Chondrocyte (in vitro differentiated cells): ENCODE measurements at places on chromosomes 6 and 20. TPM values are rescaled to one million over a fixed set of nuclear protein-coding genes. Genes with fewer than 3 reads are reported as not detected.

DNA sequence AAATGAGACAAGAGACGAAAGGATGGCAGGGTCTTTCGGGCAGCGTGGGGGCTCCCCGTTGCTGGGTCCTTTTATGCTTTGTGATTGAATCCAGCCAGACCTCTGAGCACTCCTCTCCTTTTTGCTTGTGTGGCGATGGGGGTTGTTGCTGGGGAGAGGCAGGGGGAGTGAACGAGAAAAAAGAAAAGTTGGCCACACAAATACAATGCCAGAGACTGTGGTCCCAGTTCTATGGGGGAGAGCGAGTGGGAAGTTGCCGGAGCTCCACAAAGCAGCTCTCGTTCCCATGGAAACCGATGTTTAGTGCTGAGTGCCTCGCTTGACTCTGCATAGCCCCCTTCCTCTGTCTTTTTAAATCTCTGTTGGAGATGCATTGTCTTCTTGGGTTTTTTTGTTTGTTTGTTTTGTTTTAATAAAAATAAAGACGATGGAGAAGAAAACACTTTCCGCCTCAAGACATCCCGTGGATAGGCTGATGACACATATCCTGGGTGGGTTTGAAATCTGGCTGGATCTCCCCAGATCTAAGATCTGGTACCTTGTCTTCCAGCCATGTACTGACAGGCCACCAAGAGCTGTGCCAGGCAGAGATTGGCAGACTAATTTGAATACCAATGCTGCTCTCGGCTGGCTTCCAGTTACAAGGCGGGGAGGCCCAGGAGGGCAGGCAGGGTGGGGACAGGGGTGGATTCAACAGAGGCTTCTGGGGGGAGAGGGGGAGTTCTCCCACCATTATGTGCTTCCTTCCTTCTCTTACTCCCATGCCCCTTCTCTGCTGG, 529.3 kb downstream of the QKI start:
- DNase-seq = no peak

Gene FOXF2
- 0.12 to 0.68 TPM in 2 of 3 replicates, not detected in the other for total RNA-seq

DNA sequence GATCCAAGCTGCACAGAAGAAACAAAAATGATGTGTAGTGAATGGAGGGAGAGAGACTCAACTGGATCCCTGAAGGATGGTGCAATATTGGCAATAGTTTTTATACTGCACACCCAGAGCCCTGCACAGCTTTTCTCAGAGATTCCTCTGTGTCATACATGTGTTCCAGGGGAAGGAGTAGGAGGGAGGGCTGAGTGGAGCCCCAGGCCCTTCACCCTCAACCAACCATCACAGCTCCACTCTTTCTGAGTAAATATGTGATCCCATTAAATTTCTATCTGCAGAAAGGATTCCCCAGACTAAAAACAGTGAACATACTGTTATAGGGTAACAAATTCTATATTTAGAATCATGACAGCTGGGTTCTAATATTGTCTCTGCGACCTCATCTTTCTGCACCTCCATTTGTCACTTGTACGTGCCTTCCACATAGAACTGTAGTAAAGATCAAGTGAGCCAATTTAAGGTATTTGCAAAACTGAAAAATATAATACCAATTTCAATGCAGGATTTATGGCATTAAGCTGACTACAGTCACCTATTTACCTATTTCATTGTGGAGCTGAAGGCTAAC, 421.4 kb upstream of the NRSN1 start:
- no peak for DNase-seq

GRCh38 chr20:51573576-51574243, 31.2 kb upstream of the NFATC2 start:
- DNase-seq = no peak

Gene TSHZ2
- total RNA-seq = 0.28 to 0.37 TPM in 2 of 3 replicates, not detected in the other

DNA sequence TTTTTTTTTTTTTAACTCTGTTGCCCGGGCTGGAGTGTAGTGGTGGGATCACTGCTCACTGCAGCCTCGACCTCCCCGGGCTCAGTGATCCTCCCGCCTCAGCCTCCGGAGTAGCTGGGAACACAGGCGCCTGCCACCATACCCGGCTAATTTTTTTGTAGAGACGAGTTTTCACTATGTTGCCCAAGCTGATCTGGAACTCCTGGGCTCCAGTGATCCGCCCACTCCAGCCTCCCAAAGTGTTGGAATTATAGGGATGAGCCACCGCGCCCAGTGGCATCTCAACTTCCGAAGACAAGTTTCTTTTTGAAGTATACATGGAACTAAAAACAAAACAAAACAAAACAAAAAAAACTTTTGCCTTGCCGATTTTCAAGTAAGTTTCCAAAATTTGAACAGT, 66.6 kb upstream of the ZNF184 start:
- no peak for DNase-seq
